ENCODE measurements at places on chromosomes 3 and 15.
A peak's percentile ranks its signal among the peaks of the same experiment; 100 is the strongest.

DNA sequence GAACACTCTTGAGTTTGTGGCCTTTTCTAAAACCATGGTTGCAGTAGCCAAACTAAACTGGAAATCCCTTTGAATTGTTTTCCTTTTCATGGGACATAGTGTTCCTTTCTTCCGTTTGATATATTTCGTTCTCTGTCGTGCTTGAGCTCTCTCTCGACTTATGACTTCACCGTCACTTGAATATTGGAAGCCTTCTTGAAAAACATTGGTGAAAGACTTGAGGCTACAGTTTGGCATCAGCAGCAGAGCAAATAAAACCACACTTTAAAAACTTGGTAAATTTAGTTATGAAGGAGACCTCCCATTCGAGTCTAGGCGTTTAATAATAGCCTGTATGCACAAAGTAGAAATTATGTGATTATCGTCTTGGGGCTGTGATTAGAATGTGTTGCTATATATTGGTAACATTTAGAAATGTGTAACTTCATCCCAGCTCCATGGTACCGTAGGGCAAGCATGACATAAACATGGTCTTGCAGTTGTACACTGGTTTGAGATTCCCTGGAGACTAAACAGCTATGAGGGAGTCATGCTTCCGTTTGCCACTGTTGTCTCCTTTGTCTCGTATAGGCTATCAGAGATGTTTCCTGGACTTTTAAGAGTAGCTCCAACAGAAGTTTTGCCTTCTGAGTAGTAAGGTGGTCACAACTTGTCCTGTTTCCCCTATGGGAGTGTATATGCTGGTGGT lies 122.3 kb downstream of the PTPRG start:
- DNase-seq = no peak

- DNase-seq = no peak
These were observed 122.6 kb downstream of the IGF1R start for GRCh38 chr15:98770984-98771383.

- no peak for DNase-seq
These were observed 22.8 kb downstream of the MUC4 start for GRCh38 chr3:195788711-195789581.

GRCh38 chr3:128727059-128727458 lies 1.1 kb downstream of the RAB7A start:
- no peak for DNase-seq

- no peak for DNase-seq
These were observed 2.0 kb upstream of the ST8SIA2 start for GRCh38 chr15:92391640-92392039.

DNA sequence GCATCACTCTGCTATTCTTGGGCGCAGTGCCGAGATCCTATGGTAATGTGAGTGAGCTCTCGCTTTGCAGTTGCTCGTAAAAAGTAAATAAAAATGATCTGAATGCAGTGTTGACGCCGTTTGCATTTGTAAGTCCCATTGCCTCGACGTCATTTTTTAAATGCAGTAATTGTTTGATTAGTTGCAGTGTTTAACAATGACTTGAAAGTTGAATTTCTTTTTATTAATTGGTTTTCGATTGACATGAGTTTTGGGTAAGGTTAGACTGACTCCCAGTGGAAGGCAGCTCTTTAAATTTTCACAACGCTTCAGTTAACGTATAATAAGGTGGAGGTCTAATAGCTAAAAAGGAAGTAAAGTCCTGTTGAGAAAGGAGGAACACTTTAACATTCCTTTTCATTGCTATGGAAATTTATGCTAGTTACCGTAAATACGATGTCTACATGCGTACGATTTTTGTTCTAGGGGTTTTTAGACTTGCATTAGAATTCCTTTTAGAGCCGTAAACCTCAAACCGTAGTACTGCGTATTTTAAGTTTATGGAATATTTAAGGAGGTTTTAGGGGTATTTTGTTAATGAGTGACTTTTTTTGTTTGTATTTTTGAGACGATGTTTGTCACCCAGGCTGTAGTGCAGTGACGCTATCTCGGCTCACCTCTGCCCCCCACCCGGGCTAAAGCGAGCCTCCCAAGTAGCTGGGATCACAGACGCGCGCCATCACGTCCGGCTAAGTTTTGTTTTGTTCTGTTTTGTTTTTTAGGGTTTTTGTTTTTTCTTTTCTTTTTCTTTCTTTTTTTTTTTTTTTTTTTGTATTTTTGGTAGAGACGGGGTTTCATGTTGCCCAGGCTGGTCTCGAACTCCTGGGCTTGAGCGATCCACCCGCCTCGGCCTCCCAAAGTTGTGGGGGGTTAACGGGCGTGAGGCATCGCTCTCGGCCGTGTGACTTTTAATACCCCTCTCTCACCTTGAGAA lies 1.4 kb downstream of the MORF4L1 start:
- no peak for DNase-seq

DNA sequence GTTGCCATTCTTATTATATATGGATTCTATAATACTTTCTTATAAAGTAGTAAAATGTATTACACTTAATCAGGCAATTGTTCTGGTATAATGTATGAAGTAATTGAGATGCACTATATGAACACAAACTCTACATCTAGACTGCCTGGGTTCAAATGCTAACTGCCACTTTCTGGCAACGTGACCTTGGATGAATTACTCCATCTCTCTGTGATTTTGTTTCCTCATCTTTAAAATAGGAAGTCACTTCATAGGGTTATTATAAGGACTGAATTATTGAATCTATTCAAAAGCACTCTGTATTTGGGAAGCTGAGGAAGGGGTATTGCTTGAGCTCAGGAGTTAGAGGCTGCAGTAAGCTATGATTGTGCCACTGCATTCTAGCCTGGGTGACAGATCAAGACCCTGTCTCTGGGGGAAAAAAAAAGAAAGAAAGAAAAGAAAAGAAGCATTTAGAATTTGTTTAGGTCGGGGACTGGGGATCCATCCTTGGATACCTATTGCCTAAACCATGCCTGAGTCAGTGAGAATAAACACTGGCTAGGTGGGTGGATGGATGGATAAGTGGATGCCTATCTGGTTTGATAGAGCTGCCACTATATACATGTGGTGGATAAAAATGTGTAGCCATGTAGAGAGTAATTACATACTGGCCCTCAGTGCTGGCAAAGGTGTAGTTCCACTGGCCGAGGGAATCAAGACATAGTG lies 2.5 kb downstream of the TM4SF1 start:
- DNase-seq = no peak

DNA sequence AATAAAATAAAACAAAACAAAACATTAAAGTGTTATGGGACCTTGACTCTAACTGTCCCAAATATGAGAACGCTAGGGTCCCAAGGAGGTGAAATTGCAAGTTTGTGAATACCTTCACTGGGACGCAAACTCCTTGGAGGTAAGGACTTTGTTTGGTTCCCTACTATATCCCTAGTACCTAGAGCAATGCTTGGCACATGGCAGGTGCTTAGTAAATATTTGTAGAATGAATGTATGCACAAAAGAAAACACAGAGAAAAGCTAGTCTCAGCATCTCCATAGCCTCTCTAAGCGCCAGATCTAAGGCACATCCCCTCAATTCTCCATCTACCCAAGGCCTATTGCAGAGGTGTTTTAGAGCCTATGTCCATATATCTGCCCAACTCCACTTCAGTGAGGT lies 30.5 kb downstream of the GPR176 start:
- DNase-seq = no peak

DNA sequence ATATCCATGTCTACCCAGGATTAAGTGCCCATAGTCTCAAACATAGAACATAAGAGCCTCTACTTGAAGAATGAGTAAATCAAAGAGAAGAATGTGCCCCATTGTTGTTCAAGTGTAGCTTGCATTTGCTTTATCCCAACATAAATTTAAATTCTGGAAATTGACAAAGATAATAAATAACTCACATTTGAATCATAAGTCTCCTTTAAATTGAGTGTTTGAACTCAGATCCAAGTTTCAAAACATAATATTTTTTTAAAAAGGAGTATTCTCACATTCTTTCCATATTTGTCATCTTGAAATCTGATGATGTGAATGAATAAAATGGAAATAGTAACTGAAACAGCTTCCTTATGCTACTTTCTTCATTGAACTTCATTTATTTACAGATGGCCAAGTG lies 135.2 kb downstream of the MECOM start:
- no peak for DNase-seq

DNA sequence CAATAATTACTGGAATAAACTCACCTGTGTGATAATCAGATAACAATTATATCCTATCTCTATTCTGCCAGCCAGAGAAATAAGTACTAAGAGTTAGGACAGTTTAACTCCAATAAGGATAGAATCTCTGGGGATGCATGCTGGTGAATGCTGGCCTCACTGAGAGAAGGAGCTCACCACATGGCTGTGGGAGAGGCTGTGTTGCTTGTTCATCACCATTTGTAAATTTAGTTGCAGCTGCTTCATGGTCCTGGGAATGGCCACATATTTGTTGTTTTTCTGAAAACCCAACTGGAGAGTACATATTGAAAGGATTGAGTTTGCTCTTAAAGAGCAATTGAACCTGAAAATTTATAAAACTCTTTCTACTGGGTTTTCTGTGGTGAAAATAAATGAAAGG lies 207.3 kb downstream of the NECTIN3 start:
- DNase-seq = no peak

- DNase-seq = no peak
These were observed 91.1 kb downstream of the UBE3A start for GRCh38 chr15:25347707-25348106.

- DNase-seq = no peak
These were observed 74.8 kb downstream of the NR1I2 start for GRCh38 chr3:119856695-119857094.

GRCh38 chr3:68211637-68212036 lies 557.2 kb upstream of the SUCLG2 start:
- no peak for DNase-seq

DNA sequence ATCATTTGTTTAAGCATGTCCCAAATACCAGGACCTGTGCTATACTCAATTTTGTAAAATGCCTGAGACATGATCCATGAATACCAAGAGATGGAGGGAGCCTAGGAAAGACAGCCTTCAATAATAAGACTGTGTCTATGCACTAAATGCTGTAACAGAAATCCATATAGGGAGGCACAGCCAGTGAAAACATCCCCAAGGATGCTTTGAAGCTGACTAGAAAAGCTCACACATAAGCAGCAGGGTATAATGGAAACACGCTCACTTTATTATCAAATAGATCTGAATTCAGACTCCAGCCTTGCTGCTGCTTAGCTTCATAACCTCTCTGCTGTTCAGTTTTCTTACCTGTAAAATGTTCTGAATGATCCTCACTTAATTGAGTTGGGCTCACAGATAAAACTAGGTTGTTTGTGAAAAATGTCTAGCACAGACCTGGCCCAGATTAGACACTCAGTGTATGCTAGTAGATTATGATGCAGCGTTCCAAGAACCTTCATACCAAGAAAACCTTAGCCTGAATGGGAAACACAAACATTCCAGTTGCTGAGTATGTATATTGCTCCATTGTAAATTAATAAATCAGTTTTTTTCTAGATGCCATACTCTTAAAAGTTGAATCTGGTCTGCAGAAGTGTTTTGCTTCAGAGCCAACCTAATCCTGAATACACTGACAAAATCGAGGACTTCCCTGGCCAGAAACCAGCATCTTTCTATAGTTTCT lies 3.8 kb upstream of the LARP6 start:
- no peak for DNase-seq

GRCh38 chr15:100332721-100333120 lies 9.1 kb downstream of the ADAMTS17 start:
- no peak for DNase-seq

GRCh38 chr3:144314946-144315345 lies 343.3 kb downstream of the DIPK2A start:
- no peak for DNase-seq

DNA sequence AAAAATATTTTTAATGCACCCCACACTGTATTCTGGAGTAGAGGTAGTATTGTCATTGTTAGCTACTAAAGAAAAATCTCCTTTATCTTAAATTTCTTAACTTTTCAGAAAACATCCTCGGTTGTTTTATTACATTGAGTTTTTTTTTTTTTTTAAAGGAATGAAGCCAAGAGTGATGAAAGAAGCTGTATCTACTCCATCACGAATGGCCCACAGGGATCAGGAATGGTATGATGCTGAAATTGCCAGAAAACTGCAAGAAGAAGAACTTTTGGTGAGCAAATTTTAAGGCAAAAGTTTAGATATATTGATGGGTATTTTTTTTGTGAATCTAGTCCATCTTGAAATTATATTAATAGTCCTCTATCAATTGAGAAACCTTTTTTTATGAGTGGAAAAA lies 49.7 kb upstream of the UTS2B start:
- no peak for DNase-seq

DNA sequence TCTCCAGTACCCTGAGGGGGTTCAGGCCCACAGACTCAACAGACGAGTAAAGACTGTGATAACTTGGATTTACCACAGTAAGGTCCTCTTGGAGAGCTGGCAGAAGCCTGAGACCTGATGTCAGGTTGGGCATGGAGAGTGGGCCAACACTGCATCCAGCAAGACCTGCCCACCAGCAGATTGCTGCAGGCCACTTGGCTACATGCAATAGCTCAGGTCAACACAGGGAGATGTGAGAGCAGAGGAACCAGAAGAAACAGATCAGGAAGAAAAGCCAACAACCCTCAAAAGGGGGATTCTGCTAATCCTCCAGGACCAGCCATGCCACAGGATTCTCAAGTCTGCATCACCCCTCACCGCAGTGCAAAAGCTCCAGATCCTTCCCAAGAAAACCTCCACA lies 1.7 kb upstream of the IP6K1 start:
- DNase-seq = no peak

DNA sequence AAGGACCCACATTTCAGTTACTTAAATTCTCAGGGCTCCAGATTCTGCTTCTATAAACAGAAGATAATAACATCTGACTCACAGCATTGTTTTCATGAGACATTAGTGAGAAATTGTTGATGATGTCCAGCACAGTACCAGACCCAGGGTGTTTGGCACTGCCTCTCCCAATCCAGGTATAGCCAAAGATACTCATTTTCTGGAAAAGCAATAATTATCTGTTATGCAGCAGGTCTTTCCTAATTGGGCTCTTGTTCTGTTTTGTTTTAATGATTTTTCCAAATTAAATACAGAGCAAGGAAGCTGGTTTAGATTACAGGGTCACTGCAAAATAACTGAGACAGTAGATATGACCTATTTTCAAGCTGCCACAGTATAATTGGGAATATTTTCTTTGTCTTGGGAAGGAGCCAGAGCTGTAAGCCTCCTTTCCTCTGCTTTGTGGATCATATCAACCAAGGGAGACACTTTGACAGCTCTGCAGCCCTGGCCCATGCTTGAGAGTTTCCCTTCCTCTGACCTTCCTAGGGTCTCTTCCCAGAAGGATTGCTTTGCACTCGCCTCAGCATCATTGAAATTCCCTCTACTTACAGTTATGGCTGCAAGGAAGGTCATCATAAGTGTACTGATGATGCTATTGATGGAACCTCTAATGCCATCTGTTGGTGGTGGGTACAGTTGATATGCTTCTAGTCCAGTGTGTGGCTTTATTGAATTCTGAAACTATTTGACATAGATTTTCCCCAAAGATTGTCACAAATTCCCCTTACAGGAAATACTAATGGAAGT lies 522.4 kb upstream of the ADAMTS9 start:
- no peak for DNase-seq

DNA sequence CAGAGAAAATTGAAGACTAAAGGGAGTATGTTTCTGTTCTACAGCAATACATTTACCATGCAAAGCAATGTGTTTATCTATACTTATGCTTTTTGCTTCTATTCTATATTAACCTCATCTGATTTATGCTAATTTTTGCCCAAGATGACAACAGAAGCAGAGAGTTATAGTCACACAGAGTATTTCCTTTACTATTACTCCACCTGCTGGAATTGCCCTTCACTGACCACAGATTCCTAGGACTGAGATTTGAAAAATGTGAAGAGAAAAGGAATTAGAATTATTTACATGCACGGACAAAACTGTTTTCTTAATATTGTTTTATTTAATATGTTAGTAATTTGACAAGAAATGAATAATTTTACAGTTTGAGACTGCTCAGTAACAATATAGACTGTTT lies 745.6 kb downstream of the VGLL3 start:
- peak; percentile 66 for DNase-seq

GRCh38 chr15:59531066-59531675 lies 80.4 kb upstream of the GCNT3 start:
- no peak for DNase-seq
